Stimulated activated CD8-positive, alpha-beta memory T cell treated with anti-CD3 and anti-CD28 coated beads, Interleukin-2, amount 100 ng/mL, for 1 hour (primary cell): ENCODE measurements at places on chromosomes 6 and 20.

DNA sequence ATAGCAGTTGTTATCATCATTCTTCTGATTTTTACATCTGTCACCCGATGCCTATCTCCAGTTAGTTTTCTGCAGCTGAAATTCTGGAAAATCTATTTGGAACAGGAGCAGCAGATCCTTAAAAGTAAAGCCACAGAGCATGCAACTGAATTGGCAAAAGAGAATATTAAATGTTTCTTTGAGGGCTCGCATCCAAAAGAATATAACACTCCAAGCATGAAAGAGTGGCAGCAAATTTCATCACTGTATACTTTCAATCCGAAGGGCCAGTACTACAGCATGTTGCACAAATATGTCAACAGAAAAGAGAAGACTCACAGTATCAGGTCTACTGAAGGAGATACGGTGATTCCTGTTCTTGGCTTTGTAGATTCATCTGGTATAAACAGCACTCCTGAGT is 2.1 kb downstream of the CALHM6 start:
- DNase-seq = no peak

DNA sequence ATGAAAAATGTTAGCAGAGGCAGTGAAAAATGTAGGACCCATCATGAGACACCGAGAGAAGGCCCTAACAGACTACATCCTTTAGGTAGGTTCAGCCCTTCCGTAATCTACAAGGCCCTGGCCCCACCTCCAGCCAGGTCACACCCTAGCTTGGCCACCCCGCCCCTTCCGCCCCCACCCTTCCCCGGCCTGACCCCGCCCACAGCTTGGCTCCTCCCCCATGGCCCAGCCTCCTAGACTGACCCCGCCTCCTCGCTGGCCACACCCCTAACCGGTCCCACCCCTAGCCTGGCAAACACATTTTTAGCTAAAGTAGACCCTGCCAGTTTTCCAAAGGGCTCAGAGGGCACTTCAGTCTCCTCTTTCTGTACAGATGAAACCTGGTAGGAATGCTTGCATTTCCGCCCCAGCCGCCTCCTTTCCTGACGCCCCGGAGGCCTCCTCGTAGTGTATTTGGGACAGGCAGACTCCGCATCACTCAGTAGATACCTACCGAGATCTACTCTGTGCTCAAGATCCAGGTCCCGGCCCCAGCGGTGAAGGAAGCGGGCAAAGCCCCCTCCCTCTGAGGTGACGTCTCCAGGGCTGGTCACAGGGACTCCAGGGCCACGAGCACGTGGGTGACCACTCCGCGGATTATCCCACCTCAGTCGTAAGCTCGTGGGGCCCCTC is 443.5 kb downstream of the PREX1 start:
- DNase-seq = no peak

- no peak for DNase-seq
Measured at GRCh38 chr6:38933426-38933825, 115.2 kb upstream of the GLP1R start.

DNA sequence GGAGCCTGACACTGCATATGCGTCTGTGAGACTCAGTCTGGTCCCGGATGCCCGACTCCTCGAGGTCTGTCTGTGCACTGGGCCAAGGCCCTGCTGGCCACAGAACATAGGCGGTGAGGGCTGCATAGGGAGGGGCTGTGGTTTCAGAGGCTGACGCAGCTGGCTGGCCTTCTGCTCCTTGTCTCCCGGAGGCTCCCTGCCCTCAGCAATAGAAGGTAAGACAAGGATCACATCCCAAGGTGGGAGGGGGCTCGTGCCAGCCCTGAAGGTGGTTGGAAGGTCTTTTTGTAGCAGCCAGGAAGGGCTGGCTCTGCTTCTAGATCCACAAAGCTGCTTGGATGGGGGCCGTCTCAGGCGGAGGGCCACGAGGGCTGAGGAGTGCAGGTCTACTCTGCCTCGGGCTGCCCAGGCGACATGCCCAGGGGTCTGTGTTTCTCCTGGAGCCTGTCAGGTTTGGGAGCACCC is 239.8 kb upstream of the SULF2 start:
- no peak for DNase-seq

- DNase-seq = no peak
Measured at GRCh38 chr20:353166-353565, 6.3 kb downstream of the NRSN2 start.

DNA sequence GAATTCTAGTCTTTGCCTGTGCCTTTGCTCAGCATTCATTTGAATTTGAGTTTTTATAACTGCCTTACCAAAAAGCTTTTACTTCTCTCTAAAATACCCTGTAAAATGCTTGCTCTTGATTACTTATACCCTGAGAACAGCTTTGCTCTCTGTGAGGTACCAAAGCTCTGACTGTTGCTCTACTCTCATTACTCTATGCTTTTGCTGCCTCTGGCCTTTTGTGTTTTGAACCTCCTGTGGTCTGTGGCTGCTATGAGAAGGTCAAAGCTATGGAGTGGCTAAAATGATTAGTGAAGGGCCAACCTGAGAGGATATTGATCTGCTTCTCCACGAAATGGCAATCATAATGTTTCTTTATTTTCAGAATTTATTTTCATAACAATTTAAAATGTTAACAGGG is 375.6 kb upstream of the IMPG1 start:
- DNase-seq = no peak

DNA sequence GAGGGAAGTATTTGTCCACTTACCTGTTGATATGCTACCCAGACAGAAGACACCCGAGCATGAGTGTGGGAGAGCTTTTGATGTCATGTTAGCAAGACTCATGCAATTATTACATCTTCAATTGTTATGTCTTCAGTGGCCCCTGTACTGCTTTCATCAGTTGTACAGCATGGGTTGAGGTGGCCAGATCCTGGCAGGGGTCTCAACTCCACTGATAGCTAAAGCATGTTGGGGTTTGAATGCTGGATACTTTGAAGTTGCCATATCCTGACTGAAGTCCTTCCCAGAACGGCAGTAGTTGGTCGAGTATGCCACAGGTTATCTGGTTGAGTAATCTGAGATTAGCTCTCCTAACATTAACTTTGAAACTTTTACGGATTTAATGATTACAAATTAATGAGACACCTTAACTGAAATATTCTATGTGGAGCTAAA is 46.7 kb downstream of the LRRN4 start:
- no peak for DNase-seq

GRCh38 chr6:150361876-150362275 is 6.9 kb upstream of the IYD start:
- no peak for DNase-seq

DNA sequence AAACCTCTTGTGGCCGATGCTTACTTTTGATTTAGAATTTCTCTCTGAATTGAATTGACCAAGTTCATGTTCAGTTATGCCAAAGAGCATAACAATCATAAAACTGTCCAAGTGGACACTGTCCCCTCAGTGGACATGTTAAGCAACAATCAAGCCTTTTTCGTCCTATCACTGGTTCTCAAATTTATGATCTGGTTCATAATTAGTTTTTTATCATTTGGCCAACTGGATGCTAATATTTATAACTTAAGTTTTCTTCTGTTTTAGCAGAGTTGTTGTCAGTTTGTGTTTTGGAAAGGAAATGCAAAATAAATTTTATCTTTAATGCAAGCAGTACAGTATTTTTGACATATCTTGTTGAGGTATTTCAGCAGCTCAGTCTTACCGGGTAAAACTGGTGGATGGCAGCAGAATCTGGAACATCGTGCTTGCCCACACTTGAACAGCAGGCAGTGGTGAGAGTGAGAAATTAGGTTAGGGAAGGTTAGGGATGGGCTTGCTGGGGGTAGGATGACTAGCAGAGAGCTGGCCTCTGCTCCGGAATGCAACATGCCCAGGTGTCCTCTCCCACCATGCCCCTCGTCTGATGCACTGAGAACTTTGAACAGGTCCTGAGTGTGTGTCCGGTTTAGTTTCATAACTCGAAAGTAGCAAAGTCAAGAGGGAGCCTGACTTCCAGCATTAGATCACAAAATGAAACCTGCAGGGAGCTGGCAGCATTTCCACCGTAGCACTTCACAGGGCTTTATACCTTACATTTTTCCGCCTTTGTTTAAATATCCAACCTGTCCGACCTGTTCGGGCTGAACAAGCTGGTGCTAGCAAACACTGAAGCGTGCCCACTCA is 93.1 kb downstream of the RREB1 start:
- no peak for DNase-seq

- no peak for DNase-seq
Measured at GRCh38 chr6:52815167-52816092, 11.8 kb upstream of the GSTA1 start.

- no peak for DNase-seq
Measured at GRCh38 chr6:14889611-14890593, 356.0 kb upstream of the JARID2 start.

GRCh38 chr20:36670665-36671357 is 24.8 kb upstream of the SLA2 start:
- DNase-seq = no peak

GRCh38 chr6:55397986-55398385 is 70.7 kb downstream of the GFRAL start:
- no peak for DNase-seq

DNA sequence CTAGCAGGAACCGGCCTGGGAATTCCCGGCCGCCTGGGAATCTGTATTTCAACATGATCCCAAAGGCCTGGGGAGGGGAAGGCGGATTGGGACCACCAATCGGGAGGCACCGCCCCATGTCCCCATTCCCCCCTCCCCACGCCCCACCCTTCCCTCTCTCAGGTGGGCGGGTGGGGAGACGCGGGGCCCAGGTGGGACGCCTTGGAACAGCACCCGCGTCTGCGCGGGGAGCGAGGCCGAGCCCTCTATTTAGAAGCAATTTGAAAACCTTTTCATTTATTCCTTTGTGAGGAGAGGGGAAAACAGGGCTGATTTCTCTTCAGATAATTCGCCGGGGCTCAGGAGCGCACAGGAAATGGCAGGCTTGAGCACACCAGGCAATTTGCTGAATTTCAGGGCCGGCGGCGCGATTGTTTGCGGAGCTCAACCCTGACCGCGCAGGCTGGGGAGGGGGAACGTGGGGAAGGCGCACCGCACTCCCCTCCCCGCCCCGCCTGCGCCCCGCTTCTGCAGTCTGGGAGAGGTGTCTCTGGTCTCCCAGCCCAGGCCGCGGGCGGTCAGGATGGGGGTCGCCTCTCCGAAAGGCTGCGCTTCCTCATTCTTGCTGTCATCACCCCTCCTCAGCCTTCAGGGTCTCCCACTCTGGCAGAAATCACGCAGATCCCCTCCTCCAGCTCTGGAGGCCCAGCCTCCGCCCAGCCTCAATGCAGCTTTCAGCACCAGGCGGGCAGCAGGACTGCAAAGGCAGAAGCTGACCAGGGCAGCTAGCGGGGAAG is 170.0 kb downstream of the GRM4 start:
- no peak for DNase-seq

- no peak for DNase-seq
Measured at GRCh38 chr6:11653028-11653583, 115.6 kb downstream of the TMEM170B start.

GRCh38 chr6:129451187-129451586 is 258.8 kb downstream of the ARHGAP18 start:
- no peak for DNase-seq

DNA sequence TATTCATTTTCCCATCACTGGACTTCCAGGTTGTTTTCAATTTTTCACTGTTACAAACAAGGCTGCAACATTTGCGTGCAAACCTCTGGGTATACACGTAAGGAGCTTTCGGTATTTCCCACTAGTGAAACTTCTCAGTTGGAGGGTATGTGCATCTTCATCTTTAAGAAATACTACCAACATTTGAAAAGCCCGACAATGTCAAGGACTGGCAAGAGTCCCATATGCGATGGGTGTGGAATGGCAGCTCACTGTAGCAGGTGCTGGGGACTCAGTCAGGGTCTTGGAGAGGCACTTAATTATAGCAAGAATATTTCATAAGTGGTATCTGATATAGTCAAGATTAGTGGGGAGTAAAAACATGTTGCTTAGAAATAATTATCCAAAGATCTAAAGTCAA is 8.9 kb upstream of the HLA-B start:
- DNase-seq = no peak

DNA sequence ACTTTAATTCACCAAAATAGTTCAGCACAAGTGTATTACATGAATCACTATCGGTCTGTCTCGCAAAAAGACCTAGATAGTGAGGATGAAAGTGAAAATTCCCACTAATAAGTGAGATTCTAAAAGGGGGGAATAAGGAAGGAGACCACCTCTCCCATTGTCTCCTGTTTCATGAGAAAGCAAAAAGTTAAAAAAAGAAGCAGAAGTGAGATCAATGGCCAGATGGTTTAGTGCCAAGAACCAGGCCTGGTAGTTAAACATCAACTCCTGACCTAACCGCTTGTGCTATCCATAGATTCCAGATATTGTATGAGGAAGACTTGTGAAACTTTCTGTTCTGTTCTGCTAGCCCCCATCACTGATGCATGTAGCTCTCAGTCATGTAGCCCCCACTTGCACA is 293.0 kb downstream of the RNGTT start:
- no peak for DNase-seq

GRCh38 chr20:2738331-2739041 is 45.9 kb downstream of the EBF4 start:
- DNase-seq = no peak

- DNase-seq = no peak
Measured at GRCh38 chr6:2639896-2640295, 110.8 kb downstream of the MYLK4 start.

GRCh38 chr20:5919626-5920544 is 30.4 kb downstream of the TRMT6 start:
- no peak for DNase-seq

GRCh38 chr6:109105681-109106080 is 10.4 kb downstream of the CEP57L1 start:
- no peak for DNase-seq

GRCh38 chr6:103367212-103367611 is 1492.5 kb downstream of the HACE1 start:
- DNase-seq = no peak

GRCh38 chr6:53461041-53461656 is 83.8 kb downstream of the GCLC start:
- no peak for DNase-seq

- DNase-seq = no peak
Measured at GRCh38 chr20:48703511-48704219, 124.1 kb downstream of the PREX1 start.

- DNase-seq = no peak
Measured at GRCh38 chr6:134416418-134417154, 98.7 kb upstream of the SGK1 start.

DNA sequence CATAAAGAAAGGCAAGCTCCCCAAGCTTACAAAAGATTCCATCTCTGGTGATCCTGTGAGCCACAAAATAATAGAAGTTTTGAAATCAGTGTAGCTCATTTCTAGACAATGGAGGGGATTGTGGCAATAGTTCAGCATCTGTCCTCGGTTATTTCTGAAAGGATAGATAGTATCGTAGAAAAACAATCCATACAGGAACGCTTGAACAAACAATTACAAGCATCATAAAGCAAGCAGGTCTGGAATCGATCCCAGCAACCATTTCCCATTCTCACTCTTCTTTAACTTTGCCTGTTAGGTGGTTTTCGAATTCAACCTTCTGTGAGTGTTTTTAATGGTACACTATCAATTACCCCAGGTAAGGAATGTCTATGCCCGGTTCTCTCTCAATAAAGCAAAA is 931.1 kb downstream of the KIF16B start:
- no peak for DNase-seq
